ENCODE measurements at places on chromosomes 12 and 14.

- no peak for DNase-seq
Measured at GRCh38 chr12:123092866-123093265, 58.0 kb downstream of the PITPNM2 start.

DNA sequence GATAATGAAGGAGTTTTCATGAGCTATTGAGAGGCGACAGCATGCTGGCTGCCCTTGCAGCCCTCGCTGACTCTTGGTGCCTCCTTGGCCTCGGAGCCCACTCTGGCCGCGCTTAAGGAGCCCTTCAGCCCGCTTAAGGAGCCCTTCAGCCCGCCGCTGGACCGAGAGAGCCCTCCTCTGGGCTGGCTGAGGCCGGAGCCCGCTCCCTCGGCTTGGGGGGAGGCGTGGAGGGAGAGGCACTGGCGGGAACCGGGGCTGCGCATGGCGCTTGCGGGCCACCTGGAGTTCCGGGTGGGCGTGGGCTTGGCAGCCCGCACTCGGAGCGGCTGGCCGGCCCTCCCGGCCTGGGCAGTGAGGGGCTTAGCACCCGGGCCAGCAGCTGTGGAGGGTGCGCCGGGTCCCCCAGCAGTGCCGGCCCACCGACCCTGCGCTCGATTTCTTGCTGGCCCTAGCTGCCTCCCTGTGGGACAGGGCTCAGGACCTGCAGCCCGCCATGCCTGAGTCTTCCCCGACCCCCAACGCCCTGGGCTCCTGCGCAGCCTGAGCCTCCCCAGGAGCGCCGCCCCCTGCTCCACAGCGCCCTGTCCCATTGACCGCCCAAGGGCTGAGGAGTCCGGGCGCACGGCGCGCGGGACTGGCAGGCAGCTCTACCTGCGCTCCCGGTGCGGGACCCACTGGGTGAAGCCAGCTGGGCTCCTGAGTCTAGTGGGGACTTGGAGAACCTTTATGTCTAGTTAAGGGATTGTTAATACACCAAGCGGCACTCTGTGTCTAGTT is 20.1 kb upstream of the PAWR start:
- no peak for DNase-seq

DNA sequence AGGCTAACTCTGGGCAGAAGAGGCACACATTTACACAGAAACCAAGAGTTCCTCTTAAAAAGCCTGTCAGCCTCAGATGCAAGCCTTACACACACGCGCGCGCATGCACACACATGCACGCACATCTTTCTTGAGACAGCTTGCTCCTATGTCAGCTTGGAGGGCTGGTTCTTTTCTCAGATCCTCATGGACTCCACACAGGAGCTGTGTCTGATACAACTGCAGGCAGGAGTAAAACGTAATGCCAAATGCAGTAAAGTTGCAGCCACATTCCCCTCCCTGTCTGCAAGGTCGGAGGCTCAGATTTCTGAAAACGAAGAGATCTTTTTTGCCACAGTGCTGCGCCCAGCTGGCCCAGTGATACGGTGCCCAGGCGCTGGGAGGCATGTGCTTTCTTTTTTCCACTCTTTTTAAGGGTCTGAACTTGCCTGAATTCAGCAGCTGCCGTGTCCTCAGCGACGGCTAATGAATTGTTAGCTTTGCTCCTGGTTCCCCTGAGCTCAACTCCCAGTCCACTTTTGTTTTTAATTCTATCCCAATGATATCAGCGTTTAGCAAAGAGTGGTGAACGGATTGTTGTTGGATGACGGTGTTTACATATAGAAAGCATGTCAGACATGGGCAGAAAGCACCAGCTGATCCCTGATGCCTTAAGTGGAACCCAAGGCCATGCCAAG is 72.9 kb upstream of the FOXN3 start:
- DNase-seq: no peak

DNA sequence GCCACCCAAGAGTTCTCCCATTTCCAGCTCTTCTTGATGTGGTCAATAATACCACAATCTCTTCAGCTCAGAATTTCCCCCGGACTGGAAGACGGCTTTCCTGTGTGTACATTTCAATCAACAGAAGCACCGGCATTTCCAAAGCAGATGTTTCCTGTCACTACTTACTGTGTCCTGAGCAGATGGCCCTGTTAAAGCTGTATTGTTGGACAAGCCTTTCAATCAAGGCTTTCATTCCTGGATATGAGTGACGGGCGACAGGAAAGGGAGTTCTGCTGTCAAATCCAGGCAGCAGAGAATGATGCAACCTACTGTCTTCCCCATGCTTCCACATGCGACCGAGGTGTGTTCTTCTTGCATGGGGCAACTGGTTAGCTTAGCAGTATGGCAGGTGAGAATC is 76.4 kb upstream of the CCDC60 start:
- DNase-seq: no peak

GRCh38 chr12:10408842-10409241 is 715 bp downstream of the KLRC4 start:
- DNase-seq: no peak

- no peak for DNase-seq
Measured at GRCh38 chr12:12087693-12088034, 16.9 kb downstream of the BCL2L14 start.

GRCh38 chr12:52585946-52586345 is 12.3 kb upstream of the KRT74 start:
- no peak for DNase-seq

GRCh38 chr12:1790444-1790843 is 29.9 kb upstream of the LRTM2 start:
- DNase-seq: peak; percentile 26

DNA sequence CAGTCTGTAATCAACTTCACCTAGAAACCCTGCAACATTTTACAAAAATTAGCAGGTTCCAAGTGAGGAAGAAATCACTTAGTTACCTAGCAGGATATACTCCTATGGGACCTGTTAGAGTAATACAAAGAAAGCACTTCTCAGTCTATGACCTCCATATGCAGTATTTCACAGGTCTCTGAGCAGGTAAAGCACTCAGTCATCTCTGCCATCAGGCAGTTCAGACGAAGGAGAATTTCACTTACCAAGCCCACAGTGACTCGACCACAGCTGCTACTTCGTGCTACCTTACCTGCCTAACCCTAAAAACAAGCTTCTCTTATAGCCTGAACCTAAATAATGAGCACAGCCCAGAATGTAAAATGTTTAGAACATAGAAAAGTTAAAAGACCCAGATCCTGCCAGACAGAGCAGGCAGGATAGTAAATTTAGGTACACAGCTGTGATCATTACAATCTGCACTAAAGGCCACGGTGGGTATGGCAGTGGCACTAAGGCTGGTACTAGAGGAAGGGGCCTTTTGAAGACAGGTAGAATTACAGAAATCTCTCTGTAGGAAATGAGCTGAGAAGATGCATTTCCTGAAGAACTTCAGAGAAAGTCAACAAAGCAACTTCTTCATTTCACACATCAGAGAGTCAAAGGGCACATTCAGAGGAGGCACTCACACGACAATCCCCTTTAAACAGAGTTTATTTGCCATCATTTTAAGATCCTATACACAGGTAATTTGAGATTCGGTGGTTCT is 35.7 kb downstream of the DCAF5 start:
- DNase-seq: no peak

GRCh38 chr12:52392465-52393007 is 7.1 kb upstream of the KRT84 start:
- DNase-seq: no peak

DNA sequence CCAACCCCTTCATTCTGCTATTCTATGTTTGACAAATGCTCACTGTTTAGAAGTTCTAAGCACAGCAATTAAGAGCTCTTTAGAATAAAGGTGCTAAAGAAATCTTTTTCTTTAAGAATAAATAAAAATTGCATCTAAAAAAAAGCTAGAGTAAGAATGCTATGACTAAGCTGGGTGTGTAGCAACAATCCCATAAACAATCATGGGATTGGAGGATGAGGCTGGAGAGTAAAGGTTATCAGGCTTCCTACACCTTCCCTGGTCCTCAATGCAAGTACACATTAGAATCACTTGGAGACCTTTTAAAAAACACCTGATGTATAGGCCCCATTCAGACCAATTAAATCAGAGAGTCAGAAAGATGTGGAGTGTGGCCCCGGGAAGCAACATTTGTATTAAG is 88.3 kb downstream of the CIT start:
- DNase-seq: no peak

- DNase-seq: no peak
Measured at GRCh38 chr12:11758510-11759493, 109.3 kb downstream of the ETV6 start.

- no peak for DNase-seq
Measured at GRCh38 chr12:89225401-89225800, 126.9 kb downstream of the DUSP6 start.

DNA sequence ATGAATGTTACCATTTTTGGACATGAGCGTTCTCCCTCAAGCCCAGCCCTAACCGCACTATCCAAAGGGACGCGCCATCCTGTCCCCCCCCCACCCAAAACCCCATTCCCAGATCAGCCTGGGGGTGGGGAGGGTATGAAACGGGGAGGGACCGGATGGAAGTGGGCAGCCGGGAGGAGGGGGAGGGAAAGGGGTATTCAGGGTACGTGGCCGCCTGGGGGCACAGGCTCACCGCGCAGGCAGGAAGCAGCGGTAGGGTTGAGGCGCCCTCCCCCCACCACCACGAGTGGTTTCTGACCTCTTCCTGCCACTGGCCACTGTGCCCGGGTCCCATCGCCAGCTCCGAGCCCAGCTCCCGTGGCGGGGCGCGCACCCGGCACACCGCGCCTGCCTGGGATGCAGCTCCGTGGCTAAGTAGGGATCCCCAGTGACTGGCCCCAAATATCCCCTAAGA is 1.4 kb downstream of the ACTN1 start:
- peak; percentile 49 for DNase-seq

DNA sequence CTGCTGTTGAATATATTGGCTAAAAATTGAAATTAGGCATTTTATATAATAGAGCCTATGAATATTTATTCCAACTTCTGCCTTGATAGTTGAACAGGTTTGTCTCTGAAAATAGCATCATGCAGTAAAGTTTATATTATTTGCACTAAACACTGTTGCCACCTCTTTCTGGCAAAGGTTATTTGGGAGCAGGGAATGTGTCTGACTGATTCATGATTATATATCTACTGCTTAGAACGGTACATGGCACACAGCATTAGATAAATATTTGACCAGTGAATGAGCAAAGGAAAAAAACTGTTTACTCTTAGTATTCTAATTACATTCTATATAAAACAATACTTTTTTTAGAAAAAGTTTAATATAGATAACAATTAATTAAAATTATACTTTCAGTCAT is 123.1 kb upstream of the MGAT4C start:
- DNase-seq: no peak

- no peak for DNase-seq
Measured at GRCh38 chr14:101478796-101479410, 82.4 kb upstream of the DIO3 start.

DNA sequence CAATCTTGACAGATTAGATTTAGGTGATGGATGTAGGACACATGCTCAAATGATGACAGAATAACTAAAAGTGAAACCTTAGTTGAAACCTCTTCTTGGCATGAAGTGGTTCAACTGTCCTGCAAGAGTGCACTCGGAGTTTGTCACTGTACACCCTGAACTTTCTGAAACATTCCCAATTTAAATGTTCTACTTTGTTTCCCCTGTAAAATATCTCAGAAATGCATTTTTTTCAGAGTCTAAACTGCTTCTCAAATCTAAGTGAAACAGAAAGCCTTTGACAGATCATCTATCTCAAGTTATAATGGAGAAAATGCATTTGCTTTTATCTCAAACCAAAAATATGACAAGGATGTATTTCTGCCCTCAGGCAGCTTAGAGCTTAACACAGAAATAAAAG is 66.0 kb downstream of the BHLHE41 start:
- DNase-seq: peak; percentile 4

DNA sequence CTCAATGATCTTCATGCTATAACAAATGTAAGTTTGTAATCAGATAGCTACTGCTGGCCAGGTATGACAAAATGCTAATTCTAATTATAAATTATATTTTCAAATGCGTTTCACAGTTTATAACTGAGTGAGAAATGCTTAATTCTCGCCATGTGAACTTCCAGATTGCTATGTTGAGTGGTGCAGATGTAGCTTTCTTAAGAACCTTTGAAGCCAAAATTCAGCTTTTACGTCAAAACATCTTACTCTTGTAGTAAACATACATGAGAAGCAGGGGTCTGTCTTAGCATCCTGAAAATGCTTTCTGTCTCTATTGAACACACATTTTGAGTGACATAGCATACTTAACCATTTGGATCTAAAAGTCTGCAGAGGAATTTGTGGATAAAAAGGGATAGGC is 176.5 kb upstream of the PRICKLE1 start:
- DNase-seq: no peak

DNA sequence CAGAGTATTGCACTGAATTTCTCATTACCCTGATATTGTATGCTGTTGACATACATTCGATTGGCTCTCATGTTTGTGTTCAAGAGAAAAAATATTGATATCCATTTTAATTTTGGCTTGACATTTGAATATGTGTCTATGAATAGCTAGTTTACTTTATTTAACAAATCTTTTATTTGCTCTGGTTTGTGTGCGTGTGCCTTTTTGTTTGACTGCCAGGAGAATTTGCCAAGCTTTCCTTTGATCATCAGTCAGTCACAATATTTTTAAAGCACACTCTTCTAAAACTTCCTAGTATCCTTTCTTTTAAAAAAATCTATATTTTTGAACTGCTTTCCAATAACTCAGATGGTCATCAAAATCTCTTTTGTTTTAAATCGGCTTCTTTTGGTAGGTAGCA is 179.3 kb upstream of the FLRT2 start:
- no peak for DNase-seq

DNA sequence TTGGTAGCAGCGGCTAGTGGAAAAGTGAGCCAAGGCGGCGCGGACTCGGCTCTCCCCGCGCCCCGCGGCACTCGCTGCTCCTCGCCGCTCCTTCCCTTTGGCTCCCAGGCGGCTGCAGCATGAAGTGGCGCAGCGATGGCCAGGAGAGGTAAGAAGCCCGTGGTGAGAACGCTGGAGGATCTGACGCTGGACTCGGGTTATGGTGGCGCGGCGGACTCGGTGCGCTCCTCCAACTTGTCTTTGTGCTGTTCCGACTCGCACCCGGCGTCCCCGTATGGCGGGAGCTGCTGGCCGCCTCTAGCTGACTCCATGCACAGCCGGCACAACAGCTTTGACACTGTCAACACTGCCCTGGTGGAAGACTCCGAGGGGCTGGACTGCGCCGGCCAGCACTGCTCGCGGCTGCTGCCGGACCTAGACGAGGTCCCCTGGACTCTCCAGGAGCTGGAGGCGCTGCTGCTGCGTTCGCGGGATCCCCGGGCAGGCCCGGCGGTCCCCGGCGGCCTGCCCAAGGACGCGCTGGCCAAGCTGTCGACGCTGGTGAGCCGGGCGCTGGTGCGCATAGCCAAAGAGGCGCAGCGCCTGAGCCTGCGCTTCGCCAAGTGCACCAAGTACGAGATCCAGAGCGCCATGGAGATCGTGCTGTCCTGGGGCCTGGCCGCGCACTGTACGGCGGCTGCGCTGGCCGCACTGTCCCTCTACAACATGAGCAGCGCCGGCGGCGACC is 225.6 kb upstream of the CRY1 start:
- DNase-seq: no peak

GRCh38 chr12:76611533-76611932 is 52.0 kb upstream of the OSBPL8 start:
- peak; percentile 59 for DNase-seq

- DNase-seq: peak; percentile 70
Measured at GRCh38 chr14:99628887-99629618, 15.9 kb upstream of the HHIPL1 start.
